ENCODE measurements at places on chromosomes 16 and 17. TPM values are rescaled to one million over a fixed set of nuclear protein-coding genes. Genes with fewer than 3 reads are reported as not detected.

EPX gene
- not detected for total RNA-seq

TPSD1 gene
- total RNA-seq, result not detected

DNA sequence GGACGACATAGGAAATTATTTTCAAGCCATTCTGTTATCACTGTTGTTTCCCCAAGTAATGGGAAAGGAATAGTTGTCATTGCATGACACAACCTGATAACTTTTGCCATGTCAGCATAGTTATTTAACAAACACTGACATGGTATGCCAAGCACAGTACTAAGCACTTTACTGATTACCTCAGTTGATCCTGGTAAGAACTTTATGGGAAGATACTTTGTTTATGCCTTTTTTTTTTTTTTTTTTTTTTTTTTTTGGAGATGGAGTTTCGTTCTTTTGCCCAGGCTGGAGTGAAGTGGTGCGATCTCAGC is 15.7 kb upstream of the PNPO start:
- no peak for DNase-seq

DNA sequence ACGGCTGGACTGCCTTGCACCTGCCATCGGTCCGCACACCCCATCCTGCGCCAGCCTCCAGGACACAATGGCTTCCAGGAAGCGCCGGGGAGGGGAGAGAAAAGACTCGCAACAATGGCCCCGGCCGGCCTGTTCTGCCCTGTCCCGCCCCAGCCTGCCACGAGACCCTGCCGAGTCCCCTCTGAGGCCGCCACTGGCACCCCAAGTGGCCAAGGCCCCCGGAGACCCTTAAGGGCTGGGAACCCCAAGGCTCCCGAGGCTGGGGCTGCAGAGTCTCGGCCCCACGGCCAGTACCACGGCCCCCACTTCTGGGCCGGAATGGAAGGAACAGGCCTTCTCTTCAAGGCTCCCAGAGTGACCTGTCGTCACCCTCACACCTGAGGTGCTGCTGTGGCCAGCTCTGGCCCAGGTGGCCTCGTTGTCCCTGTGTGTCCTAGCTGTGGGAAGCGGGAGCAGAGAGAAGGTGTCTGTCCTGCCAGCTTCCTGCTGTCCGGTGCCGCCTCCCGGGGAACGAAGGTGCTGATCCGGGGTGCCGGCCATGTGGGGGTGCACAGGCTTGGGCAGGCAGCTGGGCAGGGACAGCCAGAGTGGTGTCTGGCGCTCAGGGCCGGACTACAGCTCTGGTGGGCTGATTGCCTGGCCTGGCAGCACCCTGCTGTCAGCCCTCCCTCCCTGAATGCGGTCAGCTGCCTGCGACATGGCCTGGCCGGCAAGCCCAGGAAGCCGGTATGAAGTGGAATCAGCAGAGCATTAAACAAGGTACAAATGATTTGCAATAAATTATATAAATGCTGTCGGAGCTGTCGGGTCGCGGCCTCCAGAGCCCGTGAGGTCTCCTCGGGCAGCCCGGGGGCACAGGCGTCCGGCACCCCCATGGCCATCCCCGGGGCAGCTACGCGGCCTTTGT is 8.2 kb upstream of the CACNA1H start:
- peak; percentile 63 for DNase-seq

DNA sequence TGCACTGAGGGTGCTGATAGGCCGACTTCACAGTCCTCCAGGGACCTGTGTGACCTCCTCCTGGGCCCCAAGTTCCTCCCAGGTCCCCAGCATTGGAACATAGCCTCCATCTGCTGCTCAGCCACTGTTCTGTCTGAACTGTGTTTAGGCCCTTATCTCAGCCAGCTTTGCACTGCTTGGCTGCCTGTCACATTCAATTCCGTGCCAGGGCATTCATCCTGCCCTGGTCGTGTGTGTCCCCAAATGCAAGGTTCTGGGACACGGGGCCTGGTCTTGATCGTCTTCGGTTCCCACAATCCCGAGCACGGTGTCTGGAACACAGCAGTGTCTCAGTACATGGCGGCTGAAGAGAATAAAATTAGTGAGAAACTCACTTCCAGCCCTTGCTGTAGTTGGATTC is 69.9 kb upstream of the NFAT5 start:
- no peak for DNase-seq

GRCh38 chr17:50018909-50019308 is 23.9 kb upstream of the DLX3 start:
- DNase-seq, result no peak

GRCh38 chr17:41777574-41778188 is 8.8 kb downstream of the JUP start:
- no peak for DNase-seq

- no peak for DNase-seq
These were observed 179.4 kb upstream of the IRX6 start for GRCh38 chr16:55144651-55145050.
